ENCODE measurements at places on chromosomes 5 and 9. TPM values are rescaled to one million over a fixed set of nuclear protein-coding genes. Genes with fewer than 3 reads are reported as not detected.

The PCDHGA6 gene
- total RNA-seq: 5.8 TPM

The ASTN2 gene
- total RNA-seq: 2.1 TPM

The EMB gene
- total RNA-seq: 11.8 TPM

The SPINK13 gene
- total RNA-seq: not detected

- DNase-seq: no peak
Measured at GRCh38 chr5:93616538-93617174, 33.6 kb downstream of the NR2F1 start.

- no peak for DNase-seq
Measured at GRCh38 chr9:128142061-128142460, 7.2 kb upstream of the LCN2 start.

DNA sequence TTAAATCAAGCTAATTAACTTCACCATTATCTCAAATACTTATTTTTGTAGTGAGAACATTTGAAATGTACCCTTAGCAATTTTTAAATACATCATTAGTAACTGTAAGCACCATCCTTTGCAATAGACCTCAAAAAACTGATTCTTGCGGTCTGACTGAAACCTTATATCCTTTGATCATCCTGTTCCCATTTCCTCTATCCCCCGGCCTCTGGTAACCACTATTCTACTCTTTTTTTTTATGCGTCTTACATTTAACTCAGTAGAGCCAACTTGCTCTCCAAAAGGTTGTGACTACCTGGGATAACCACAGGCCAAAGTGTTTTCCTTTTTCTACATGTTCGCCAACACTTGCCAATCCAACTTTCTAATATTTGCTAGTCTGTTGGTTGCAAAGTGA is 106.1 kb downstream of the IRX1 start:
- DNase-seq: no peak

The CNTLN gene
- 22.4 TPM for total RNA-seq

DNA sequence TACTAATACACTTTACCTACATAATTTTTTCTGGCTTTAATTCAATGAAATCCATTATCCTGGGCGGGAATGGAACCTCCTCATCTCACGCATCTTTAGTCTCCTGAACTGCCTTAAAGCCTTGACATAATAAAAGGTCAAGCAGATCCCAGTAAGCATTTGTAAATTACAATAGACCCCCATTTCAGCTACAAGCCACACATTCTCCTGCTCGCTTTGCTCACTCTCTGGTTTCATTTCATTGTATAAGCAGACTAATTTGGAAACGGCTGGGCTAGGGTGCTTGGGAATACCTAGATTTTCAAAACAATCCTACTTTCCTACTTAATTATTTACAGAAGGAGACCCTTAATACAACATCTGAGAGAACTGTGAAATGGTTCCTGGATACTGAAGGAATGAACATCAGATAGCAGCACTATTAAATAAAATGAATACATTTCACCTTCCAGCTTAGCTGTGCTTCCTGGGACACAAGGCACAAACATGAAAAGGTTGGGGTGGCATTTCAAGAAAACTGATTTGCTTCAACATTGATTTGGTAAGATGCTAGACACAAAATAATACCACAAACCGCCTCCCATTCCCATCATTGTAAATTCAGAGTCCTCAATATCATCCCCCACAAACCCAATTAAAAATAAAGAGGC is 1.5 kb downstream of the JAKMIP2 start:
- no peak for DNase-seq

The SPATA6L gene
- 1.4 TPM for total RNA-seq

The POU5F2 gene
- 6.1 TPM for total RNA-seq

DNA sequence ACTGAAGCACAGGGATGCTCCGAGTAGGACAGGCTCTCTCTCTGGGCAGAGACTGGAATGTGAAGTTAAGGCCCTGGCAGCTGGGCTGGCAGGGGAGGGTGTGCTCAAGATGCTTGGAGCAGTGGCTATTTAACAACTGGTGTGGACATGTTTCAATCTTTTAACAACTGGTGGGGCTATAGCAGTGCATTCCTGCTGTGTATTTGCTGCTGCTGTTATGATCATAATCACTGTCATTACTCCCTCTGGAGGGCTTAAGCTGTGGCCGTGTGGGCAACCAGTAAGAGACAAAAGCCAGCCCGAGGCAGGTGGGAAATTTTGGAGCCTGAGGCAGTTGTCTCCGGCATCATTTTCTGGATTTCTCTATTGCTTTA is 33.3 kb upstream of the PTGS1 start:
- no peak for DNase-seq

- DNase-seq: no peak
Measured at GRCh38 chr5:122999947-123000563, 36.5 kb downstream of the PPIC start.

The SYNPO gene
- total RNA-seq: 13.3 TPM

- DNase-seq: no peak
Measured at GRCh38 chr9:125428902-125429467, 167.4 kb downstream of the GAPVD1 start.

- no peak for DNase-seq
Measured at GRCh38 chr9:106947106-106947900, 84.3 kb downstream of the ZNF462 start.

The IGIP gene
- total RNA-seq: 28.0 TPM

The ZNF883 gene
- 1.4 TPM for total RNA-seq

DNA sequence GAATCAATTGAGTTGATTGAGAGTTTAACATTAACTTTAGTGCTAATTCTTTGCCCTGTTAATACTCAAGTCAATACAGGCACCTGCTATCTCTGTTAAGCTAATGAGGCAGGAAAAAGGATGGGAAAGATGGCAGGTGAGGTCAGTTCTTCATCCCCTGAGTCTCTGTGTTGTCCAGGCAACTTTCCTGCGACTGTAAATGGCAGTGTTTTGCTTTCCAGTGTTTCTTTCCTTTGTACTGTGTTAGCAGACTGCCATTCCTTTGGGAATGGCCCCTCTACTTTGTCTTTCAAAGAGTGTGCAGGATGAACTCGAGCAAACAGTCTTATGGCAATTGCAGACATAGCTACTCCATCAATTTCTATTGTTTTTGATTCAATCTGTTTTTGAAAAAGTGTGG is 202.2 kb upstream of the VLDLR start:
- DNase-seq: no peak

The SLC34A3 gene
- total RNA-seq: not detected

DNA sequence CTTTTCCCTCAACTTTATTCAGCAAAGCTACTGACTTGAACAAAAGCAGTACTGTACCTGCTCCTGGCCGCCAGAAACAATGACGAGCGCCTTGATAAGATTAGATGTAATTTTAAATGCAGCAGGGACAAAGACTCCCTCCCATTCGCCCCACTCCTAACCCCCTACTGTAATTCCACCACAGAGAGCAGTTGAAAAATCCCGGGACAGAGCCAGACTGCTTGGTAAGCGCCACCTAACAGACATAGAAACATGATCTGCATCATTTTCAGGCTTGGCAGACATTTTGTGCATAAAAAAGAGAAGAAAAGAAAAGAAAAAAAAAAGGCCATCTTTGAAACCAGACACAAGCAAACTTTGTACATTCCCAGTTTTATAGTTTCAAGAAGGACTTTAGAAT is 81.9 kb downstream of the ISL1 start:
- DNase-seq: no peak

The SLCO6A1 gene
- total RNA-seq: not detected

DNA sequence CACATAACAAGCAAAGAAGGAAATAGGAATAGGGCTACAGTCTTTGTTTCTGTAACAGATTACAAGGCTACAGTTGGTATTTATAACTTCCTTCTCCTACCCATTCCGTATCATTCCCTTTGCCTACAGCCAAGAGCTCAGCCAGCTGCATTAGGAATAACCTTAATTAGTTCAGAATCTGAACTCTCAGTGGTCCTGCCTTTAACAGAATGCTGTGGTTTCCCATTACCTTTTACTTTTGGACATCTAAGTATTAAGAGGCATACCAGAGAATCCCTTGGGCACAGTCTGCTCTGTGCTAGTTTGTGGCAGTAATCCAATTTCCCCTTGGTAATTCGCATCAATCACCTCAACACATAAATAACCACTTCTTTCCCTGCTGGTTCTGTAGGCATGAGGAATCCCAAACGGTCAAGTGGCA is 44.2 kb downstream of the PKD2L2 start:
- DNase-seq: no peak

The GFPT2 gene
- 42.7 TPM for total RNA-seq

DNA sequence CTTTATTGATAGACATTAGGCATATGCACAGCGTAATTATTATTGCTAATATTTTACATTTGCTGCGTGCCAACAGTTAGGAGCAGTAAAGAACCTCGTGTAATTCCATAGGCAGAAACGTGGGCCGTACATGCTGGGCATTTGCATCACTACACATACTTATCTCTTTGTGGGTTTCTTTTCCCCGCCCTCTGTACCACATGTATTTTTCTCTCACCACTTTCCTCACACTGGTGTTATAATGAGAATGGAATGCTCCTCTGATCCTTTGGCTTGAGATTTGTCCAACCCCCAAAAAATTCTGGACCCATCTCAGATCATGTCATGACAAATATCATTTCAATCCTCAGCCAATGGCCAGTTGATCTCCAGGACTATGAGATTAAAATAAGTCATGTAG is 1952.6 kb upstream of the WWC1 start:
- no peak for DNase-seq

The ENTPD2 gene
- not detected for total RNA-seq

DNA sequence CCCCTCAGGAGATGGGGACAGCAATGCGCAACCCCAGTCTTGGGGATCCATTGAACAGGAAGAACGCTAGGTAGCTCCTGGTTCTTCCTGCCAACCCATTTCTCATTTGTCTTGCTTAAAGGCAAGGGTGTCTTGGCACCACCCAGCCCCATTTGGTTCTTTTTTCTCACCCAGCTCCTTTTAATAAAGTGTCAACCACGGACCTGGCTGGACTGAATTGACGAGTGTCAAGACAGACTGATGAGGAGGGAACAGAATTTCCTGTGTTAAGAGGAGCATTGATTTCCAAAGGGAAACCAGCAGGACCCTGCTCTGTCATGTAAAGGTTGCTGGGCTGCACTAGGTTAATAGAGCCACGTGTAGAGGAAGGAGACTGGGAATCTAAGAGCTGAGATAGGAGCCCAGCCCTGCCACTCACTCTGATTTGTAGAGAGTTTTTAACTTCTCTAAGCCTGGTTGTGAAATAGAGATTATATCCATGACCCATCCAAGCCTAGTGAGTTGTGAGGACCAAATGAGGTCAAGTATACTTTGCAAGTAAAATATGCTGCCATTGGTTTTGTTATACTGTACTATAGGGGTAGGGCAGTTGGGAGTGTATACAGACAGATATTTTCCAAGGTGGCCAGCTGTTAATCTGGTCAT is 33.7 kb downstream of the OSTF1 start:
- no peak for DNase-seq

DNA sequence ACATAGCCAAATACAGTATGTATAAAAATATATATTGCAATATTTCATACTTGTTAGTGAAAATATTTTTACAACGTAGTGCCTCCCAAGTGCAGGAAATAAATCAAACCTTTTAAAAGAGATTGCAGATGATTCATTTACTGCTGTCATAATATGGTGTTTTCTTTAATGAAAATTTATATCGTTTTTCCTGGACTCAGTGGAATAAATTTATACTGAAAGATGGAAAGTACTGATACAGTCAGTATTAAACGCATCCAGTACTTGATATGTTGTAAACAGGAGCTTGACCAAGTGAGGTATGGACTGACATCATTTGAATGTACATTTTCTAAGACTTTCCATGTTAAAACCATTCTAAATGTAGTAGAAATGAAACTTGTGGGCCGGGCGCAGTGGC is 143.4 kb upstream of the ZNF608 start:
- no peak for DNase-seq

DNA sequence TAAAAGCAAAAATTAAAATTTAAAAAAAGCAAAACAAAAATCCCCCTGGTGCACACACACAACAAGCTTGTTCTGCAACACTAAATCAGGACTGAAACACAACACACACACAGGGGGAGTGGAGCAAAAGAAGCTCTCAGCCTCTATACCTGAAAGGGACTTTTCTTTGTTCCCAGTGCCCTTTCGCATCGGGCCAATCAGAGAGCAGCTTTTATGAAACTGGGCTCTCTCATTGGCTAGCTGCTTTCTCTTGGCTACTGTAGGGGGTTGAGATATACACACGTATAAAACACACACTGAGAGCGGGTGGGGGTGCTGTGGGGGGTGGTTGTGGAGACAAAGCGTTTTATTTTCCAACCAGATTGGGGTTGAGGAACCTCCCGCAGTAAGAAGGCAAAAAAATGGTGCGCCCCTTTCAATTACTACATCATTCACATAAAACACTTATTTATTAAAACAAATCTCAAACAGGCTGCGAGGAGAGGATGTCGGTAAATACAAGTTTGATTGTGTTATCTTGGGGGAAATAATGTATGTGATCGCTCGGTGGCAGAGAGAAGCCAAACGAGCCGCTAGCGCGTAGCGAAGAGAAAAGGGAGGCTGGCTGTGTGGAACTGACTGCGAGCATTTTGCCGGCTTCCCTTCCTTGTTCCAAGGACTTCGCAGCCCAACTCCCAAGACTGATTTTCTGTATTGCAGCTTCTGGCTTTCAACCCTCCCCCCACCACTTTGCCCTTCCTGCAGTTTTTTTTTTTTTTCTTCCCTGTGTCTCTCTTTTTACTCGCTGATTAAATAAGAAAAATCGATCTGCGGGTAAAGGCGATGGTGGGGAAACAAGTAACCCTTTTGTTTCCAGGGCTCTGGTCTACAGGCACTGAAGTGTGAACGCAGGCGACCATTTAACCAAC is 2.5 kb upstream of the ZNF608 start:
- DNase-seq: peak; percentile 88

DNA sequence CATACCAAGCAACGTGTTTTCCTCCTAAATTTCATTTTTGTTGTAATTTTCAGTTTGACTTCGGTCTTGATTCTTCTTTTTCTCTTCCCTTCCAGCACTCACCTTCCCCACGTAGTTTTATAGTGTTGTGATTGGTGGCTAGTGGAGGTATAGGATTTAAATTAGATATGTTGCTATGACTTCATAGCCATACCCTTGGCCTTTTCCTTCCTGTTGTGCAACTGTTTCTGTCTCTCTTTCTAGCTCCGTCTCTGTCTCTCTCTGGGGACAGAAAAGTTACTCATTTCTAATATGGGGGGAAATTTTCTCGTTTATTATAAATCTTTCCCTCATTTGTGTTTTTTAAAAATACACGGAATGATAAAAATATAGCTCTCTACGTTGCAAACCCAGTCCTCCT is 20.6 kb upstream of the C5orf24 start:
- DNase-seq: no peak

- DNase-seq: no peak
Measured at GRCh38 chr5:5470933-5471332, 48.5 kb downstream of the ICE1 start.

The BTNL8 gene
- not detected for total RNA-seq

The QSOX2 gene
- total RNA-seq: 3.5 TPM

- no peak for DNase-seq
Measured at GRCh38 chr5:112306956-112307355, 112.1 kb downstream of the EPB41L4A start.
